Breast epithelium (tissue), 4 donors: ENCODE measurements at places on chromosomes 6 and 20.

GRCh38 chr20:52150440-52151258 lies 40.9 kb downstream of the ZFP64 start:
- no peak for DNase-seq

DNA sequence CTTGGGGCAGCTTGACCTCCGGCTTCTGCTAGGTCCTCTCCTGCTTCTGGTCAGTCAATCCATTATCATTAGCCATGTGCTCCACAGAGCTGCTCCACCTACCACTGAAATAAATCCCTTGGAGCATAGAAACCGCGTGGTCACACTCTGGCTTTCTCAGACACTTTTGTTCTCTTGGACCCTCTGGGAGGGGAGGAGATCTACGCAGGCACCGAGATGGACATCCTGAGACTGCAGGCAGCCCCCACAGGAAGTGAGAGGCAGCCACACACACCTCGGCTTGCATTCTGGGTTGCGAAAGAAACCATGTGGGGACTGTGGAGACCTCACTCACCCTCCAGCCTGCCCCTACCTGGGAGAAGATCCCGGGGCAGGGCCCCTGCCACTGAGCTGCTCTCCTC lies 79.5 kb downstream of the FYN start:
- DNase-seq, result no peak

- DNase-seq, result no peak
Observed at GRCh38 chr6:133756078-133756695, 132.7 kb upstream of the TCF21 start.

DNA sequence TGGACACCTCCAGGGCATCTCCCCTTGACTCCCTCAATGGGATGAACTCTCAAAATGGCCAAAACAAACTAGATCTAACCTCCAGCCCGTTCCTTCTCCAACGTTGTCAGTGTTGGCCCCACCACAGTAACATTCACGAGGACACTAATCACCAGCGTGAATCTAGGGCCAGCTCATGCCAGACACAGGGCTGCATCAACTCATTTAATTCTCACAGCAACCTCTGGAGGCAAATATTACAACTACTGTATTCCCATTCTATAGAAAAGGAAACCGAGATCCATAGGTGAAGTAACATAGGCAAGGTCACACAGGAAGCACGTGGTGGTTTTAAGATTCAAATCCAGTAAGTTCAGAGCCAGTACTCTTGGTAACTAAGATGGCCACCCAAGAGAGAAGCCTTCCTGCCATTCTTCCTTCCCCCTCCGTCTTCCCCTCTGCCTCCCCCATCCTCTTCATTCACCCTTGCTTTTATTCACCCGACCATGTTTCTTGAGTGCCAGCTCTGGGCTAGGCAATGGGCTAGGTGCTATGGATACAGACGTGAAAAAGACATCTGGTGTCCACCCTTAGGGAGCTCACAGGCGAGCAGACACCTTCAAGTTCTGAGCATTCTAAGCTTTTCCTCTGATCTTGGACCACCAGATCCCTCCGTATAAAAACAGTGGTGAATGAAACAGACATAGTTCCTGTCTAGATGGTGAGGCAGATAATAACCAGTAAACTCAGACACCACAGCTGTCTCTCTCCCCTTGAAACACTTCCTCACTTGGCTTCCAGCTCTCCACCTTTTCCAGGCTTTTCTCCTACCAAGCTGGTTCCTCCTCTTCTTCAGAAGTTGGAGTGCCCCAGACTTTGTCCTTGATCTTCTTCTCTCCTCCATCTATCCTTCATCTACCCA lies 9.6 kb downstream of the CCM2L start:
- DNase-seq, result no peak

DNA sequence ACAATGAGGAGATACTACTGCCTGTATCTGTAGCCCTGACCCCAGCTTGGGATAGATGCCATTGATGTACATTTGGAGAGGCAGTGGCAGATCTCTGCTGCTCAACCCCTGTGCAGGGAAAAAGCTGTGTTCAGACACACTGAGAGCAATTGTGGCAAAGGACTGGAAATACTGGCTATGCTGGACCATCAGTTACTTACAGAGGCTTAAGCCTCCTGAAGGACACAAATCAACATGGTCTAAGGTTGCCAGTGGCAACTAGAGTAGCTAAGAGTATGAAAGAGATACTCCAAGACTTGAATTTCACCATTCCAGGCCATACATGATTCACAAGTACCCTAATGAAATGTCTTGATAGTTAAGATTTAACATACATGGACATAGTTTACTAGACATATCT lies 32.4 kb upstream of the ENPP4 start:
- no peak for DNase-seq

DNA sequence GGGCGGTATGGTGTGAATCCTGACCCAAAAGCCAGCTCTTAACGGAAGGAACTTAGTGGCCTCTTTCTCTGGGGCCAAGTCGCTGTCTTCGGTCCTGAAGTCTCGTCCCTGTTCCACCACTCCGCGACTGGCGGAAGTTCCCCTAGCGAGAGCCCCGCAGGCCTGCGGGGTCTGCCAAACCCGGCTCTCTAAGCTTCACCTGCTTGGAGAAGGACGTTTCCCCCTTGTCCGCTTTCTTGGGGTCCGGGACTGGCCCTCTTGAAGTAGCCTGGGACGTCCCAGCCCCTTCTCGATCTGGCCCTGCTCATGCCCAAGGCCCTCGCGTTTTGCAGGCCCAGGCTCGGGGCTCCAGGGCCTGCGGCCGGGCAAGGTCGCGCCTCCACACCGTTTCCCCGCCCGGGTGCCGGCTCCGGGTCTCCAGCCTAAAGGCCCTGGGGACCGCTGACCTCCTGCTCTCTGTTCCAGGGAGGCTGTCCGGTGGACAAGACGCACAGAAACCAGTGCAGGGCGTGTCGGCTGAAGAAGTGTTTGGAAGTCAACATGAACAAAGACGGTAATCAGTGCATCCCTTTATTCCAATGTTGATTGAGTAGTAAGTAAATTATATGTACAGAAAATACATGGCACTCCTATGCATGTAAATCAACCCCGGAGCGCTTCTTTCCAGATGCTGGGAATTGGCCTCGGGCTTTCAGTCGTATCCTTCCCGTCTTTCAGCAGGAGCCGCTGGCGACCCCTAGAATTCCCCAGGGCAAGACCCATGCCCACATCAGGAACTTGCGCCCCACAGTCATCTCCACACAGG lies 8.8 kb downstream of the NR2E1 start:
- no peak for DNase-seq

GRCh38 chr6:4929097-4929718 lies 74.6 kb downstream of the RPP40 start:
- no peak for DNase-seq
